Stimulated activated CD4-positive, alpha-beta T cell treated with anti-CD3 and anti-CD28 coated beads, Interleukin-4, amount 100 ng/mL, for 1 hour (primary cell): ENCODE measurements at places on chromosomes 16 and 17.

GRCh38 chr17:15431196-15431595, 36.2 kb downstream of the CDRT4 start:
- no peak for DNase-seq

DNA sequence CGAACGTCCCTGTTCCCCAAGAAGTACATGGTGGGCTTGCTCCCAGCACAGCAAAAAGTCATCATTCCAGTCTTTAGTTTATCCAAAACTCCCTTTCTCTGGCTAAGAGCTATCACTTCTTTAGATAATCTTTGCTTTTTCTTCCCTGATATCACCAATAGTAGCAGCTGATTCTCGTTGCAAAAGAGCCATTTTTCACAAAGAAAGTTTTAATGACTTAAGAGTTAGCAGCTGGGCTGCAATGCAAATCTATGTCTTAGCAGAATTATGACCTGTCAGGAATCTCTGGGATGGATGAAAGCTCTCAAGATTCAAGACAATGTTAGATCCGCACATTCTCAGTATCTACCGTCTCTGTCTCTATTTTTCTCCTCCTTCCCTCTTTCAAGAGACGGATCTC, 53.8 kb downstream of the NXN start:
- DNase-seq, result no peak

DNA sequence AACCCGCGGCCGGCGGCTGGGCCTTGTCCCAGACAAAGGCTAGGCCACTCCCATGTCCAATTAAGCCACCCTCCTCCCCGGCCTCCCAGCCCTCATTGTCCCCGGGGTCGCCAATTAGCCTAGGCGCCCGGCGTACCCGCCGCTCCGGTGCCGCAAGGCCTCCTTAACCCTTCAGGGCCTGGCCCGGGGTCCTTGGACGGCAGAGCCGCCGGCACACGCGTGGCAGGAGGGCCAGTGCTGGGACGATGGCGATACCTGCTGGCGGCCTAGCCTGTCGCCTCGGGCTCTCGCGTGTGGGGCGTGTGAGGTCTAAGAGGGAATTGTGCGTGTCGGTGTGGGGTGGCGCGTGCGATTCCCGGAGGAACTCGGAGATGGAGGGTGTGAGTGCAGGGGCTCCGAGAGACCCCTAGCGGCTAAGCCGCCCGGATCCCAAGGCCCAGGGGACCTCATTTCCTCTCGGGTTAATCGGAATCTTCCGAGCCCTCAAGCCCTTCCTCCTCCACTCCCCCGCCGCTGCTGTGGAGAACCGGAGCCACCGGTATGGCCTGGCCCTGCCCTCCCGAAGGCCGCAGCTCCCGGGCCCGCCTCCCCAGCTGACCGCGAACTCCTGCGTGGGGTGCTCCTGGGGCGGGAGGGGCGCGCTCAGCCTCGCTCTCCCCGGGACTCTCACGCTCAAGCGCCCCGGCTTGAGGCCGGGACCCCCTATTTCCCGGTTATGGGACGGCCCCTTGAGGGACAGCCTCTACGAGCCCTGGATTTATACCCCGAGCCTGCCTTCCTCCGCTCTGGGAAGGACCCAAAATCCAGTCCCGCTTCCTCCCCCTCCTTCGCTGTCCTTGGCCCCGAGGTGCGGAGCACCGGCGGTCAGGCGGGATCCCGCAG, 11.9 kb downstream of the TBX2 start:
- DNase-seq, result no peak

- DNase-seq, result no peak
Measured at GRCh38 chr17:12603566-12603965, 62.1 kb upstream of the MYOCD start.

- DNase-seq, result no peak
Measured at GRCh38 chr16:49458243-49458642, 84.6 kb downstream of the C16orf78 start.

DNA sequence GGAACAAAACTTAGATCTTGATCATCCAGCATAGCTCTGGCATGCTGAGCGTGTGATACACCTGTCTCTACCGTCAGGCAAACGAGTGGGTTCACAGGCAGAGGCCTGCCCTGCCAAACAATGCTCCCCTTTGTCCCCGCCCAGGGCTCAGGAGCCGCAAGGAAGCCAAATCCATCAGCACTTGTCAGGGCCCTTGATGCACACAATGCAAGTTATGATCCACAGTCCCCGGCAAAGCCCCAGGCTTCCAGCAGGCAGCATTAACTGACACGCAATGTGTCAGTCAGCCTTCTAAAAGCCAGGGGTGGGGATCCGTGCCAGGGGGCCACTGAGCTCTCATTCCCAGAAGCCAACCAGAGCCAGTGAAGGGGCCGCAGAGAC, 460.9 kb downstream of the SLC39A11 start:
- no peak for DNase-seq

DNA sequence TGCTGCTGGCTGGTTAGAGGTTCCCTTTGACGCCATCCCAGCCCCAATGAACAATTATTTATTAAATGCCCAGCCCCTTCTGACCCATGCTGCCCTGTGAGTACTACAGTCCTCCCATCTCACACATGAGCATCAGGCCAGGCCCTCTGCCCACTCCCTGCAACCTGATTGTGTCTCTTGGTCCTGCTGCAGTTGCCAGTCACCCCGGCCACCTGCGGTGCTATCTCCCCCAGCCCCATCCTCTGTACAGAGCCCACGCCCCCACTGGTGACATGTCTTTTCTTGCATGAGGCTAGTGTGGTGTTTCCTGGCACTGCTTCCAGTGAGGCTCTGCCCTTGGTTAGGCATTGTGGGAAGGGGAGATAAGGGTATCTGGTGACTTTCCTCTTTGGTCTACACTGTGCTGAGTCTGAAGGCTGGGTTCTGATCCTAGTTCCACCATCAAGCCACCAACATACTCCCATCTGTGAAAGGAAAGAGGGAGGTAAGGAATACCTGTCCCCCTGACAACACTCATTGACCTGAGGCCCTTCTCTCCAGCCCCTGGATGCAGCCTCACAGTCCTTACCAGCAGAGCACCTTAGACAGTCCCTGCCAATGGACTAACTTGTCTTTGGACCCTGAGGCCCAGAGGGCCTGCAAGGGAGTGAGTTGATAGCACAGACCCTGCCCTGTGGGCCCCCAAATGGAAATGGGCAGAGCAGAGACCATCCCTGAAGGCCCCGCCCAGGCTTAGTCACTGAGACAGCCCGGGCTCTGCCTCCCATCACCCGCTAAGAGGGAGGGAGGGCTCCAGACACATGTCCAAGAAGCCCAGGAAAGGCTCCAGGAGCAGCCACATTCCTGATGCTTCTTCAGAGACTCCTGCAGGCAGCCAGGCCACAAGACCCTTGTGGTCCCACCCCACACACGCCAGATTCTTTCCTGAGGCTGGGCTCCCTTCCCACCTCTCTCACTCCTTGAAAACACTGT, 11.3 kb downstream of the CX3CL1 start:
- DNase-seq, result no peak

GRCh38 chr16:63323722-63324705, 1287.8 kb upstream of the CDH8 start:
- no peak for DNase-seq

- peak; percentile 50 for DNase-seq
Measured at GRCh38 chr16:88634141-88634993, 4.0 kb upstream of the IL17C start.
